ENCODE measurements at places on chromosomes 11 and 22. TPM values are rescaled to one million over a fixed set of nuclear protein-coding genes. Genes with fewer than 3 reads are reported as not detected.

RFPL2 gene
- total RNA-seq: not detected

OR56A1 gene
- not detected for total RNA-seq

MIAT gene
- 0.17 TPM for total RNA-seq

CCDC73 gene
- total RNA-seq: not detected

KREMEN1 gene
- total RNA-seq: 4.3 TPM

B3GAT1 gene
- total RNA-seq: not detected

TBX10 gene
- not detected for total RNA-seq

WEE1 gene
- total RNA-seq: 69.2 TPM

HTR3A gene
- total RNA-seq: not detected

MYOD1 gene
- 421 TPM for total RNA-seq

DNA sequence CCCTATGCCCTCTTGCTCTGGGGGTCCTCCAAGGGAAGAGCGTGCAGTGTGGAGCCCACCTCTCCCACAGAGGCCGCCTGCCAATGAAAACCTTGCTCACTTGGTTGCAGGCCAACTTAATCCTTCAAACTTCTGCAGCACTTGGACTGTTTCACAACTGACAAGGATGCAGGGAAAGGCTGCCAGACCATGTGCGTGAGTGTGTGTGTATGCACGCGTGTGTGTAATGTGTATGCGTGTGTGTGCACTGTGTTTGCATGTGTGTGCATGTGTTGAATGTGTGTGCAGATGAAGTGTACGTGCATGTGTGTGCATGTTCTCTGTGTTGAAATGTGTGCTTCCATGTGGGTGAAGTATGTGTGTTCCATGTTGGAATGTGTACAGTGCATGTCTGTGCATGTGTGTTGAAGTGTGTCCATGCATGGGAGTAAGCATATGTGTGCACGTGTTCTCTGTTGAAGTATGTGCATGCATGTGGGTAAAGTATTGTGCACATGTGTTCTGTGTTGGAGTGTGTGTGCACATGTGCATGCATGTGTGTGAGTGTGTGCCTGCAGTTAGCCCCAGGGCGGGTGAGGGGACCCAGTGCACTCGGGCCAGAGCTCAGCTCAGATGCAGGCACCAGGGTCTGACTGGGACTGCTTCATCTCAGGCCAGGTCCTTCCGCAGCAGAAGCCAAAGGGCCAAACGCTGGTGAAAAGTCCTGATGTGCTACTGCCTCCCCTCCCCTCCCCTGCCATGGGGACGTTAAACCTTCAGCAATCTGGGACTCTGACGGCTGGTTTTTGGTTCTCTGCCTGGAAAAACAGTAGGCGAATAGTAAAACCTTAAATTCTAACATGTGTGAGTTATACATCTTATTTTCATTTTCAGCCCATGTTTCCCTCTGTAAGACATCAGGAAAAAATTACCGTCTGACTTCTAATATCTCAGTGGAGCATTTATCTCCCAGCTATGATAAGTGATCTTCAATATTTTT, 72.0 kb downstream of the FLI1 start:
- DNase-seq: no peak

DNA sequence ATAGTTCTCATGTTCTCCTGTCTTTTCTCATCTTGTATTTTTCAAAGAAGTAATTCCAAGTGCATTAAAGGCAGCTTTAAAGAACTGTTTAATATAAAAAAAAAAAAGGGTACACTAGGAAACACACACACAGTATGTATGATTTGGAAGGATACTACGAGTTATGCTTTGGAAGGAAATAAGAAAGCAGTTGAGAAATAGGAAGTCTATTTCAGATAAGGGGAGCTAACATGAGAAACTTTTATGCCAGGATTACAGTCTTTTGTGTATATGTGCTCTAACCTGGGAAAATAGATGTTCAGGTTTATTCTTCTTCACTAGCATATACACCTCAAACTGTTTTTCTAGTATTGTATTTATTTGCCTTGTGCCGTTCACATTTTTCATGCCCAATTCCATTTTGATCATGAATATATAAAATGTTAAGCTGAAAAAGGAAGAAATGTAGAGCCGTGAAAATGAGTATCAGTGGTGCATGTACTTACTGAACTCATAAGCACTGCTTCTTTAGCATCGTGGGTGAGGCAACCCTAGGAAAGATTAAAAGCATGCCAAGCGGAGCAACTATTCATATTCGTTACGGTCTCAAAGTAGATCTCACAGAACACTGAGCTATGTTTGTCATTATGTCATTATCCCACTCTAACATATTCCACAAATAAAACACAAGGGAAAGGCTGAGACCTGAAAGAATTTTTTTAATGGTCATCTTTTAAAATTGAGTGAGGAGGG, 59.6 kb downstream of the GUCY1A2 start:
- DNase-seq: no peak

DNA sequence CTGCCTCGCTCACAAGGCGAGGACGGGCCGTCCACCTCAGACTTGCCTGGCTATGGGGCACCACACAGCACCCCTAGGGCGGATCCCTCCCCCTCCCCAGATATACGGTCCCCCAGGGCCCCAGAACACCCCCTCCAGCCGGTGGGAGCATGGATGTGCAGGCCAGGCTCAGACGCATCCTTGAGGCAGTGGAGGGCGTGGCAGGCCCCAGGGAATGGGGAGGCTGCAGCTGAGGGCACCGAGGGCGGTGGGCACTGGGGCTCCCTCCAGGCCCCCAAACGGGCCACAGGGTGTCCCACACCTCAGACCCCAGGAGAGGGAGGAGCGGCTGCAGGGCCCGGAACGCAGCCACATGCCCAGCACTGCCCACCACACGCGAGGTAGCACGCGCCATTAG, 12.1 kb downstream of the TTLL8 start:
- no peak for DNase-seq

DNA sequence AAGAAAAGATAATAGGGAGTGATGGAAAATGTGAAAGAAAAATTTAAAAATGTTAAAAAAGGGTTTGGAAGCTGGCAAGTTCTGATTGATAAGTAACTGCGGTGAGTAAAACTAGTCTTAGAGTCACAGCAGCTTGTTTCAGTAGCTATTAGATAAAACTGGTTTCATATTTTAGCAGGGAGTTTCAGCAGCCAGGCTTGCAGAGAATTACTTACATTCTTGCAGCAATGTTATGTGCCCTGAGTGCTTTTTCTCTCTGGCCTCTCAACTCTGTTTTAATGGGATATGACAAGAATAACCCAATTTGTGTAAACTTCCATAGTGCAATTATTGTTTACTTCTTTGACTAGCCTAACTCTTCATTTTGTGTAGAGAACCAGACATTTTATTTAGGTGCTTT, 33.6 kb downstream of the PPME1 start:
- no peak for DNase-seq

DNA sequence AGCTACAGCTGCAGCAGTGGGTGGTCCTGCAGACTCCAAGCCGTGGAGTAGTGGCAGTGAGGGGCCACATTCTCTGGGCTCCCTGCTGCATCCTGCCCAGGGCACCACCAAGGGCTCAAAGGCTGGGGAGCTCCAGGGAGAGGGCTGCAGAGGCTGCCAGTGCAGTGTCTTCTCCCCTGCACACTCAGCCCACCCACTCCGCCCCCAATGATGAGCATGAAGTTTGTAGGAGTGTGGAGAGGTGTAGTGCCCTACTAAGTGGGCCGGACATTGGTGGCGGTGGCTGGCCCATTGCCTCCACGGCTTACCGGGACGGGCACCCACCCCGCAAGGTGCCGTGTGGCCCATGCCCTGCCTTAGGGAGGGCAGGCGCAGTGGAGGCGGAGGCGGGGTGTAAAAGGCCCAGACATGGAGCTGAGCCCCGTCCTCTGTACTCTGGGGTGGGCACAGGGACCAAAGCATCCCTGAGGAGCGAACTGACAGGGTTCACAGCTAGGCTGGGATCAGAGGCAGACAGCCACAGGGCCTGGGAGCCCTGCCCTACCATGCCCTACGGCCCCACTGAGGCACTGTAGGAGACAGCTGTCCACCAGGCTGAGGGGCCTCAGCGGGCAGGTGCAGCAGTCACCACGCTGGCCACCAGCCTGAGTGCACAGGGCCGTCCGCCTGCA, 18.9 kb downstream of the ARVCF start:
- no peak for DNase-seq

DNA sequence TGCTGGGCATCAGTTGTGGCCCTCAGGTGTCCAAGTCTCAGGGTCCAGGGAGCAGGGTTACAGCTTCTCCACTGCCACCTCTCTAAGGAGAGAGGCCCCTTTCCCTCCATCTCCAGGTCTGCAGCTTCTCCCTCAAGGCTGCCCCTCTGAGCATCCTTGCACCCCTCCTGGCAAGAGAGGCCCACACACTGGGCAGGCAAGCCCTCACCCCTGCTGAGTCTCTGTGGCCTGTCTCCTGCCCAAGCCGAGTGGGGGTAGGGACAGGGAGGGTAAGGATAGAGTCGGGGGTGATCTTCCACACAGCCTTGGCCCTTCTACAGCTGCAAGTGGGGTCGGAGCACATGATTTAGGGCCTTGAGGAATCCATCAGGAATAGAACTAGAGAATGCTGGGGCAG, 76.6 kb downstream of the ST3GAL4 start:
- no peak for DNase-seq

GRCh38 chr11:97614606-97615005, 1224.8 kb downstream of the JRKL start:
- no peak for DNase-seq

DNA sequence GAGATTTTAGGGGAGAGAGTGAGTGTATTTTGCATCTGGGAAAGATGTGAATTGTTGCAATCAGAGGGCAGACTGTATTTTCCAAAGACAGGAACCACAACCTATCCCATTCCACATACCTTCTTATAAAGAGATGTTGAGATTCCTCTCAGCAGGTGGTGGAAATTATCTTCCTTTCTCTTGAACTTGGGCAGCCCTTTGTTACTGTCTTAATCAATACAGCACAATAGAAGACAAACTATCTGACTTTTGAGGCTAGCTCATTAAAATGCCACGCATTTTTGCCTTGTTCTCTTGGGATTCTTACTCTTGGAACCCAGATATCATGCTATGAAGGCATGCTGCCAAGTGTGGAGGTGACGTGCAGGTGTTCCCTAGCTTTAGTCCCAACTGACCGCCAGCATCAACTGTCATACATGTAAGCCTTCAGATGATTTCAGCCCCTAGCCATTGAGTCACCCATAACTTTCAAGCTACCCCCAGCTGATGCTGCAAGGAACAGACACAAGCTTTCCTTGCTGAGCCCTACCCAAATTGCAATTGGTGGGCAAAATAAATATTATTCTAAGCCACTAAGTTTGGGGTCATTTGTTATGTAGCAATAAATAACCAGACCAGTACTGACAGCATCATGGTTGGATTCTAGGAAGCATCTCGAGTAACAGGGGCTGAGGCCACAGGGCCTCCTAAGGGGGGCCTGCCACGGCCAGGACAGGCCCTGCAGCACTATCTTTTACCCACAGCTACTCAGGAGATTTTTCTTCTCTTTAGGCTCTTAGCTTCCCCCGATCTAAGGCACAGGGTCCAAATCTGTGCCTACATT, 63.0 kb downstream of the RPL27A start:
- no peak for DNase-seq

GRCh38 chr22:44146088-44146861, 34.5 kb upstream of the PARVG start:
- DNase-seq: no peak

DNA sequence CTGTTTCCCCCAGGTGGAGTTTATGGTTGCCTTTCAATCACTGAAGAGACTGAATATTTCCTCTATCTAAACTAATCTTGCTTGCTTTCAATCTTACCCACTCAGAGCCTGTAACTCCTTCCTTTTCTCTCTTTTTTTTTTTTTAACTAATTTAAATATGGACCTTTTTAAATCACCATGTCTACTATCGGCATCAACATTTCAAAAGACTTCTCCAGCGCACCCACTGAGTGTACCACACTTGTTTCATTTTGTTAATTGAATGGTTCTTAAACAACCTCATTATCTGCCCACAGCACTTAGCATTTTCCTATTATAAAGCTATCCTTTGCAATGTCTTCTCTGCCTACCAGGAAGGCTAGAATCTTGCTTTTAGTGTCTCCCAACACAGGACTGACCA, 1212.5 kb downstream of the LRRC4C start:
- DNase-seq: no peak

DNA sequence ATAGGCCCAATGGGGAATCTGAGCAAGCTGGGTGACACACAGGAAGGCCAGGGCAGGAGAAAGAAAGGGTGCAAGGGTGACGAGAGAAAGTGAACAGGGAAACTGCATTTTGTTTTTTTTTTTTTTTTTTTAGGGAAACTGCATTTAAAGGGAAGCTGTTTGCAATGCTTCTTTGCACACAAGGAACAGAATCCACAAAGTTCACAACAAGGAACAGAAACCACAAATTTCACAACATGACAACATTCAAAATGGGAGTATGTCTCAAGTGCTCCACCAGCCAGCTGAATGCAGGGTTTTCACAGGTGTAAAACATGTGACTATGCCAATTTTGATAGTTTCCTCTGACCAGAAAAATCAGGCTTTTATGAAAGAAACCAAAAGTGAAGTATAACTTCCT, 6.8 kb upstream of the PLAAT3 start:
- DNase-seq: no peak

DNA sequence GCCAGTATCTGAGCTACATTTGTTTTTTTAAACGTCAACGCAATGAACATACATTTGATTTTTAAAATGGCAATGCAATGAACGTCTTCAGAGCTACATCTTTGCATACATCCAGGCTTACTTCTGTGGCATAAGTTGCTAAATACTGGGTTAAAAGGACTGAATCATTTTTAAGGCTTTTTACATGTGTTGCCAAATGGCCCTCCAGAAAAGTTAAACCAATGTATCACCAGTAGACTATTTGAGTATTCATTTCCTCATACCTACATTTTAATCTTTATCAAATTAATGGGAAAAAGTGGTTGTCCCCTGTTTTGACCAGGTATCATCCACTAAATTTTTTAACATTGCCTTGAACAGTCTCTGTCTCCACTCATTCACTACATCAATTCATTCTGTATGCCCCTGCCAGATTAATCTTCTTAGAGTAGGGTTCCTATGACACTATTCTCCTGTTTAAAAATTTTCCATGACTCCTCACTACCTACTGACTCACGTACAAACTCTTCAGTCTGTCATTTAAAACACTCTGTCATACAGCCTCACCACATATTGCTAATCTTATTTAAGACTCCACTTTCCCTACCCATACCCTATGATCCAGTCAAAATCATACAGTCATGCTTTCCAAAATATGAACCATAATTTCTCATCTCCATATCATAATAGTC, 12.4 kb upstream of the PRRG4 start:
- peak; percentile 53 for DNase-seq

GRCh38 chr11:95536047-95536690, 253.4 kb downstream of the FAM76B start:
- DNase-seq: no peak

GRCh38 chr11:125743681-125744080, 2.4 kb upstream of the PATE1 start:
- no peak for DNase-seq

- no peak for DNase-seq
Measured at GRCh38 chr11:93694109-93694508, 32.6 kb downstream of the CEP295 start.

All from LHCN-M2 (cell line).